Lung (tissue), 17 donors: ENCODE measurements at places on chromosomes 2 and 18. TPM values are rescaled to one million over a fixed set of nuclear protein-coding genes. Genes with fewer than 3 reads are reported as not detected.

CPO gene
- not detected for total RNA-seq

GRCh38 chr2:144084114-144084661, 435.7 kb downstream of the ZEB2 start:
- no peak for DNase-seq

DNA sequence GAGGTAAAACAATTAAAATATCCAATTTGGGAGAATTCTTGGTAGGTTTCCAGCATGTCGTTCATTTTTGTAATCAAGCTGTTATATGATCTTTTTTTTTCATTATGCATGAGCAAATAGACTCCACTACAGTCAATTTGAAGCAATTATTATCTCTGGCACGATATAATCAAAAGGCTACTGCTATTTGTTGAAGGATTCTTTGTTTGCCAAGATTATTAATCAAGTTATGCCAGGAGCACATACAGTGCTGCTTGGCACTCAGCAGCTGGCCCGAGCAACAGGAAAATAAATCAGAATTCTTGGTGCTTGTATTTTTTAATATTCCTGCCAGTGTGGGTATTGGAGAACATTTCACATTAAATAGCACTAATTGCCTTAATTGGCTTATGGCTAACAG, 279.5 kb downstream of the RND3 start:
- DNase-seq, result no peak

DNA sequence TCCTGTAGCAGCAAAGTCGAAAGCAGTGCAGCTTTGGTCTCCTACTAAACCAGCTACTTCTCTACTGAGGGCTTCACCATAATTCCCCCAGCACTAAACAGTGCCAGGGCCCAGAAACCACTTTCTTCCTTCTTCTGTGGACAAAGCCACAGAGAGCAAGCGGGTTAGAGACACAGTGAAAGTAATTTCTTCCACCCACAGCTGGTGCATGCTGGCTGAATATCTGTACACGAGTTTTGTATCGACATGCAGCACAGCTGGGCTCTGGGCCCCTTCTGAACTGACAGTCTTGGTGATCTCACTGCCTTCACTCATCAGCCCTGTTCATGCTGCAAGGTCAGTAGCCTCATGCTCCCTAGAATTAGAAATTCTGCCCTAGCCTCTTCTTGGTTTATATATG, 74.0 kb upstream of the SULT1C3 start:
- DNase-seq, result no peak

DNA sequence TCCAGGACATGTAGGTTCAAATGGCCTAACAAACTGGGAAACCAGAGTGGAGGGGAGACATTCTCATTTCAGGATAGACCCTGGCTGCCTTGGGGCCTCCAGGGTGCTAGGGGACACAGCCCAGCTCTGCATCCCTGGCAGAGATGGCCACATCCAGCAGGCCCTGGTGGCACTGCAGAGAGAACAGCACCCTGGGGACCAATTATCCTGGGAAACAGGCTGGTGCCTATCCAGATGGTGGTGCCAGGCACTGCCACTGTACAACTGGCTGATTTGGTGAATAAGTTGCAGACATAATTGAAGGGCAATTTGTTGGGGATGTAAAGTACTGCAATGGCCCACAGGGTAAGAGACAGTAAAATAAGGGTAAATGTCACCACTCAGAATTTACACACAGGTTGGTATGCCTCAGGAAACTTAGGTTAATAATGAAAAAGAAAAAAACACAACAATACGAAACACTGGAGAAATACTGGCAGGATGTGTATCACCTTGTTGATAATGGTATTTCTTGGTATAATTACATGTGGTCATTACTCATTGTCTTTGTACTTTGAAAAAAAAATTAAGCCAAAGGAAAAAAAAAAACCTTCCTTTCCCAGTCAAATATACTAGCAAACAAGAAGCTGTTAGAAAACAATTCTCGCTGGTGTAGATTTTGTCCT, 12.8 kb upstream of the SFTPB start:
- no peak for DNase-seq

- peak; percentile 3 for DNase-seq
These were observed 2.5 kb downstream of the TAF4B start for GRCh38 chr18:26228562-26229260.
